ENCODE measurements at places on chromosomes 1 and 21.

GRCh38 chr1:186819126-186819525, 9.6 kb upstream of the PLA2G4A start:
- no peak for DNase-seq

DNA sequence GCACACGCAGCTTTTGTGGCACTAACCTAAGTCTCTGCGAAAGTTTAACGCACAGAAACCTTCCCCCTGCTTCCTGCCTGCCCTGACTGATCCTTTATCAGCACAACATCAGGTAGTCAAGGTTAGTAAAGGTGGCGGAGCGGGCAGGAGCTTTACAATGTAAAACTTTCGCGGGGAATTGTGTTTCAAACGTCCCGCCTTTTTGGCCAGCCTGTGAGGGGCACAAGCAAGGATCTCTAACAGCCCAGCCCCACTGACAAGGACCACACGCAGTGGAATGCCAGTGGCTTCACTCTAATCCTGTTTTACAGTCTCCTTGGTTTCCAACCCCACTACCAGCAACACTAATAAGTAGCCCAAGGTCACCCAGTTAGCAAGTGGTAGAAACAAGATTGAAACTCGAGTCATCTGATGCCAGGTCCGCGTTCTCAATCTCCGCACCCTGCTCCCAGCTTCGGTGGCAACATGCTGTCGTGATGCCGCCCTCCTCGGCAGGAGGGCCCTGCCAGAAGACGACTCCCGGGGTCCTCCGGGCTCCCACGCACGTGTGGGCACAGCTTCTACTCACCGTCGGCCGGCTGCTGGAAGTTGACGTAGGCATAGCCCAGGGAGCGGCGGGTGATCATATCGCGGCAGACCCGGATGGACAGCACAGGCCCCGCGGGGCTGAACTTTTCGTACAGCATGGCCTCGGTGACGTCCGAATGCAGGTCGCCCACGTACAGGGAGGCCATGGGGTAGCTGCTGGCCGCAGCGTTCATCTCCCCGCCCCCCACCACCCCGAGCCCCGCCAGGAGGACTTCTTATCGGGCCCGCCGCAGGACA, 1.2 kb downstream of the PABPC4 start:
- peak; percentile 77 for DNase-seq

- no peak for DNase-seq
Measured at GRCh38 chr1:40897513-40897912, 35.4 kb upstream of the CITED4 start.

DNA sequence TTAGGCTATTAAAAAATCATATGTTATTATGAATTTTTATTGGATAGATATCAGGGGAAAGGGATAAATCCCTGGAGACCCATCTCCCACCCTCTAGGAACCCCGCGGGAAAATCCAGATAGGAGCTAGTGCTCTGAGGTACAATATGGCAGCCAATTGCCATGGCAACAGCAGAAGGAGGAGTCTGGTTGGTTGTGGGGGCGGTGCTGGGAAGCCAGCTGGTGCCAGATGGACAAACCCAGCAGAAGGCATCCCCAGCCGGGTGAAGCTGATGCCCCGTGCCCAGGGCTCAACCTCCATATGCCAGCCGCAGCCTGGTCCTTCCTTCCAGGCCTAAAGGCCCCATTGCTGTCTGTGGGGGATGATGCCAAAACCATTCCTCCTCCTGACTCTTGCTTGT, 38.3 kb downstream of the RHBG start:
- no peak for DNase-seq

DNA sequence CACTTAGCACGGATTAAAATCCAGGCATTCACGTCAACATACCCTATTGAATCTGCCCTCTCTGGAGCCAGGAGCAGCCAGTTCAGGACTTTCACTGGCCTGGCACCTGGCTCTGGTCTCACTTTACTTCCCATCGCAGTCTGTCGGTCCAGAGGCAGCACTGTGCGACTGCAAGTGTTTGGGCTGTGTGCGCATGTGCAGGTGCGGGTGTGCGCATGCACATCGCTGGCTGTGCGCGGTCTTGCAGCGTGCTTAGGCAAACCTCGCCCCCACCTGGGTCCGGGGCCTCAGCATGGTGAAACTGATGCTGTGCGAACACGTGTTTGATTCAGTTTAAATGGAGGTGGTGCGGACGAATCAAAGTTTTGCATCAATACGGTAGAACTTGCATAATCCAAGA, 38.0 kb downstream of the ATF3 start:
- no peak for DNase-seq

DNA sequence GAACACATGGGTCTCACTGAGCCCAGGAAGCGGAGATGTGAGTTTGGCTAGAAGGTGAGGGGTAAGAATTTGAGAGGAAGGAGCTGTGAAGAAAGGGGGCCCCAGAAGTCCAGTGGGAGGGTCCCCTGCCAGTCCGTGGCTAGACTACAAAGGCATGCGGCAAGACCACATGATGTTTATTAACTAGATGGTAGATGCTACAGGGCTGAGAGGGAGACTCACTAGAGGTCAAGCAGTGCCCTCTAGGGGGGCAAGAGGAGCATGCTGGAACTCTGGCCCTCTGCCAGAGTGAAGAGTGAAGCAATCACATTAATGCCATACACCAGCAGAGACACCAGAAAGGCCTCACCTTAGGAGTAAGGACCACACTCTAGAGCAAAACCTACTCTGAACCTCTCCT, 12.2 kb downstream of the KIAA0319L start:
- no peak for DNase-seq

DNA sequence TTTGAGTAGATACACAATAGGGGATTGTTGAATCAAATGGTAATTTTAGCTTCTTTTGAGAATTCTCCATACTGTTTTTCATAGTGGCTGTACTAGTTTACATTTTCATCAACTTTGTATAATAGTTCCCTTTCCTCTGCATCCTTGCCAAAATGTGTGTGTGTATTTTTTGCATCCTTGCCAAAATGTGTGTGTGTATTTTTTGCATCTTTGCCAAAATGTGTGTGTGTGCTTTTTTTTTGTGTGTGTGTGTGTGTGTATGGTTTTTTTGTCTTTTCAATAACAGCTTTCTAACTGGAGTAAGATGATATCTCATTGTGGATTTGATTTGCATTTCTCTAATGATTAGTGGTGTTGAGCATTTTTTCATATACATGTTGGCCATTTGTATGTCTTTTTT, 105.4 kb downstream of the ATP6V1G3 start:
- DNase-seq: no peak

GRCh38 chr1:205152505-205152904, 30.7 kb upstream of the RBBP5 start:
- DNase-seq: no peak

DNA sequence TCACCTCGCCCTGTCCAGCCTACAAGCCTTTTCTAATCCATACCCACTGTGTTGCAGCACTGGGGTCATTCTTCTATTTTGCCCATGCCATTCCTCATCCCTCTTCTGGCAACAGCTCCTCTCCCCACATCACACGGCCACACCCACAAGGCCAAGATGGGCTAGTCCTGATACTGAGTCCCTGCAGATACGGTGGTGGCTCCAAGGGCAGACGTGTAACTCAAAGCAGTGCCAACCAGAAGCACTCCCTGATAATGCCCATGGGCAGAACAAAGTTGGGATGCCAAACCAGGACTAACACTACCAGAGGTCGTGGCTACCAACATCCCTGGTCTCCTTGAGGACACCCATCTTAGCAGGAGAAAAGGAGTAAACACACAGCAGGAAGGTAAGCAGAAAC, 64.8 kb downstream of the APP start:
- no peak for DNase-seq

- no peak for DNase-seq
Measured at GRCh38 chr21:45120975-45121374, 46.6 kb downstream of the ADARB1 start.

GRCh38 chr1:182196897-182197870, 135.7 kb upstream of the ZNF648 start:
- no peak for DNase-seq

DNA sequence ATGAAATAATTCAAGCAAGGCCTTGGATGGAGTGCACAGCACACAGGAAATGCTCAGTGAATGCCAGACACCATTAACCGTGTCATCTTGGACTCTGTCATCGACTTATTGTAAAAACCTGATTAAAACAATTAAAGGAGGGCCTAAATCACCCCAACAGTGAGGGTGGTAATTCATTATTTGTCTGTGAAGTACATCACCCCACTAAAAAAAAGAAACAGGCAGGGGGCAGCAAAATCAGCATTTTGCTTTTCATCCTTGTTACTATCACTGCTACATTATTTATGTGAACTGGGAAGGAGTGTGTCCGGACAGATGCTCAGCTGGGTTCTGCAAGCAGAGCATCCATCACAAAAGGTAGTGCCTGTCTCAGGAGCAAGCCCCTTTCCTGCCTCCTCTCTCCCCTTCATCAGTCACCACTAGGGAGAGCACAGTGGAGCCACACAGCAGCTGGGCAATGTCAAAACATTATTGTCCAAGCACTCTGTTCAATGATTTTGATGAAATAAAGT, 98.5 kb downstream of the RERE start:
- DNase-seq: no peak

DNA sequence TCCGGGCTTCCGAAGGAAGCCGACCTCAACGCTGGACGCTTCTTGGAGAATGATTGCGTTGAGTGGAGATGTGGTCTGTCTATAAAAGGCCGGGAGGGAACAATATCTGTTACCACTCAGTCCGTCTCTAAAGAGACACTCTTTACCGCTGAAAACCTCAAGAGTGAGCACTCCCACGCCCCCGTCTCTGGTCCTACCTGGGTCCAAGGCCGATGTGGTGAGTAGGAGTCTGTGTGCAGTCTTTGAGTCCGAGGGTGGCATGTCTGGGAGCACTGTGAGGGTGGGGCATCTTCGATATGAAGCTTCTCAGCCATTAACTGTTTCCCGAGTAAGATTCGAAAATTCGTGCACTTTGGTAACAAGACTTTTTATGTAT, 576 bp downstream of the ZFP69 start:
- no peak for DNase-seq

DNA sequence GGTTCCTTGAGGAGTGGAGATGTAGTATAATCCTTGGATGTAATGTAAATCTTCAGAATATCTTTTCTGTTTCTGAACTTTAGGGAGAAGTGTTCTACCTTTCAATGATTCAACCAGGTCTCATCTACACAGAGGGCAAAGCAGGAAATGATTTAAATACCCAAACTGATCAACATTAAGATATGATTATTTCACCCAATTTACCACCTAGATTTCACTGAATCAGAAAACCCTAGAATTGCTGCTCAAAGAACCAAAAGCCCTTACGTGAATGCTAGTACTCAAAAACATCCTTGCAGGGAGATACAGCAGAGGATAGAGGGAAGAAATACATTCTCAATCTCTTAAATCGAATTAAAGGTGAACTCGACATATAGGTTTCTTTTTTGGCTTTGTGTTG, 5.0 kb downstream of the RPTN start:
- DNase-seq: no peak

DNA sequence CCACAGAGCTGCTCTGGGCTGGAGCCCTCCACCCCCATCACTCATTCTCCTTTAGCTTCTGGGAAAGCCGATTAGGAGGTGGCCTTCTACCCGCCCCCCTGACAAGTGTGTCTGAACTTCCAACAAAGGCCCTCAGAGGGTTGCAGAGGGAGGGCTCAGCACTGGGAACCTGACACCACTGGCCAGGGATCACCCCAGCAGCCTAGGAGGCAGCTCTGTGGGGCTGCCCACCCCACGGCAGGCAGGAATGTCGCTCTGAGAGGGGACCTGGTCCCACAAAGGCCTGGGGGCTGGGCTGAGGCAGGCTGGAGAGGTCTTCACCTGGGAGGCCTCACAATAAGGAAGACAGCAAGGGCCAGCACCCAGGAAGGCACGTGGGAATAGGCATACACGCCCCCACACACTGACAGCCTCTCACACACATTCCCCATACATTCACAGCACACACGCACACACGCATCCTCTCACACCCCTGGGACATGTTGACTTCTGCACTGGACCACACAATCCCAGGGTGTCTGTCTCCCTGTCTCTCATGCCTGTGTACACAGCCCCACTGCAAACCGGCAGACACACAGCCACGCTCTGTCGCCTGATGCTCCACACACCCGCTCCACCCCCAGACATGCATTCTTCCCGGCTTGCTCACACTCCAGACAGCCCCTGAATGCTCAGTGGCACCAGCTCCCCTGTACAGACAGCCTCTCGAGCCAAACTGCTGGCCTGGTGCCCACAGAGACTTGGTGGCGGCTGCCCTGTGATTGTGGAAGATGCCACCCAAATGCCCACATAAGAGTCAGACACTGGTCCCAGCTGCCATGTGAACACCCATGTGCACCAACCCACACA, 30.7 kb downstream of the DMBX1 start:
- peak; percentile 65 for DNase-seq

DNA sequence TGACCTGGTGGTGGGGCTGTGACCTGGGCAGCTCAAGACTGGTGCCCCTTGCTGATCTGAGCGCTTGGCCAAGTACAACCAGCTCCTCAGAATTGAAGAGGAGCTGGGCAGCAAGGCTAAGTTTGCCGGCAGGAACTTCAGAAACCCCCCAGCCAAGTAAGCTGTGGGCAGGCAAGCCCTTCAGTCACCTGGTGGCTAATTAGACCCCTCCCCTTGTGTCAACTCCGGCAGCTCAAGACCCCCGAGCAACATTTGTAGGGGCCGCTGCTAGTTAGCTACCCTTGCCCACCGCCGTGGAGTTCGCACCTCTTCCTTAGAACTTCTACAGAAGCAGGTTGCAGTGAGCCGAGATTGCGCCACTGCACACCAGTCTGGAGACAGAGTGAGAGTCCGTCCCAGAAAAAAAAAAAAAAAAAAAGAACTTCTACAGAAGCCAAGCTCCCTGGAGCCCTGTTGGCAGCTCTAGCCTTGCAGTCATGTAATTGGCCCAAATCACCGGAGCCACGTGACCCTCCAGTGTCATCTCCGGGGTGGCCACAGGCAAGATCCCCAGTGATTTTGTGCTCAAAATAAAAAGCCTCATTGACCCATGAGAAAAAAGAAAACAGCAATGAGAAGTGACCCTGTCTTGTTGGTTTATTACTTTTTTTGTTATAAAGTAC, 39.3 kb upstream of the LGALS8 start:
- no peak for DNase-seq

DNA sequence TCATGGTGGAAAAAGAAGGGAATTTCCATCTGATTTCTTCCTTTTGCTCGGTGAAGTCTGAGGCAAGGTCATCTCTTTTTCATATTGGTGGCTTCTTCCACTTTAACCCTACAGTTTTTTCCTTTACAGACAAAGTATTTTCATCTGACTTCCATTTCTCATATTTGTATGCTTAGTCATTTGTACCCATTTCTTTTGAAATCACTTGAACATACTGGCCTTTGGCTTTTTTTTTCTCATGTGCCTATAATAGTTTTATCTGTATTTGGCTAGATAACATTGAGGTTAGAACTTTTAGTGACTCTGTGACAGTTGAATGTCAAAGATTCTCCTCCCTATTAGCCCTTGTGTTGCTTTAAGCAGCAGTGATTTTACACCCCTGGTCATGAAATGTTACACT, 27.7 kb downstream of the IL12RB2 start:
- DNase-seq: no peak
